ENCODE measurements at places on chromosomes 2 and 18.

DNA sequence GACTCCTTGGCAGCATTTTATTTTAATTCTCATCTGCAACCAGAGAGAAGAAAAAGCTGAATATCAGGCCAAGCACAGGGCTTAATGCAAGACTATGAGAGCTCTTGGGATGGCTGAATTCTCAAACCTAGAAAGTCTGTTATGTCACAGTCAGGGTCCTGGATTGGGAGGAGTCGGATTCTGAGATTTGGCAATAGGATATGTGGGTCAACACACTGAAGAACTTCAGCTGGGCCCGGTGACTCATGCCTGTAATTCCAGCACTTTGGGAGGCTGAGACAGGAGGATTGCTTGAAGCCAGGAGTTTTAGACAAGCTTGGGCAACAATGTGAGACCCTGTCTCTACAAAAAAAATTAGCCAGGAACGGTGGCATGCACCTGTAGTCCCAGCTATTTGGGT lies 102.4 kb downstream of the COL3A1 start:
- DNase-seq: no peak

GRCh38 chr18:47912794-47913585 lies 17.5 kb downstream of the SMAD2 start:
- DNase-seq: no peak

- DNase-seq: no peak
Measured at GRCh38 chr2:69638630-69639029, 4.9 kb downstream of the AAK1 start.

DNA sequence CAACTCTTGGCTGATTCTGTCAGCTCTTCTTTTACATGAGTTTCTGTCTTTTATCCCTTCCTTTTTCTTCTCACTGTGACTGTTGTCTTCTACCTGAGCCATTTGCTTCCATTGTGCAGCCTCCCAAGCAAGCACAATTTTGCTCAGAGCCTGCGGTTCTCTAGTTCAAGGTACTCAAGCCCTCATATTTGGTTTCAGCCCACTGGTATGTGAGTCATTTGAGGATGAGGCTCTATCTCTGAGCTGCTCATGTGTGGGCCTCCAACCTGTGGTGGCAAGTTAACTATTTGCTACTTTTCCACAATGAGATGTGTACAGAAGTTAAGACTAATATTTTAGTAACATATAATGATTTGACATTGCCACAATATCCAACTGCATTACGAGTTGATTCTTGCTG lies 183.0 kb downstream of the PHLPP1 start:
- no peak for DNase-seq

DNA sequence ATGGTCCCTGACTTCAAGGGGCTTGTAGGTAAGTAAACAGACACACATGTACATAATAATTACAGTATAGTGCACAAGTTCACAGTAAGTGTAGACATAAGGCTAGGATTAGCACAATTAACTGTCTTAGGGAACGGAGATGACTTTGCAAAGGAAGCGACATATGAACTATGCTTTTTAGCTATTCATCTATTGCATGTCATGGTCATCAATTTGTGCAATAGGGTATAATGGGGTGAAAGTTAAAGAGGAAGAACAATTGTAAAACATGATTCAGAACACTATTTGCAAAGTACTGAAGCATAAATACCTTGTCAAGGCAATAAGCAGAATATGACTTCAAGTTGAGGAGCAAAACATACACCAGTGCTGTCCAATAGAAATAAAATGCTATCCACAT lies 112.3 kb upstream of the SLC8A1 start:
- no peak for DNase-seq

GRCh38 chr2:232341061-232341738 lies 37.4 kb upstream of the ALPP start:
- DNase-seq: no peak

GRCh38 chr18:9764011-9764481 lies 55.9 kb downstream of the RAB31 start:
- no peak for DNase-seq

GRCh38 chr2:12032975-12033374 lies 286.5 kb downstream of the LPIN1 start:
- DNase-seq: no peak

DNA sequence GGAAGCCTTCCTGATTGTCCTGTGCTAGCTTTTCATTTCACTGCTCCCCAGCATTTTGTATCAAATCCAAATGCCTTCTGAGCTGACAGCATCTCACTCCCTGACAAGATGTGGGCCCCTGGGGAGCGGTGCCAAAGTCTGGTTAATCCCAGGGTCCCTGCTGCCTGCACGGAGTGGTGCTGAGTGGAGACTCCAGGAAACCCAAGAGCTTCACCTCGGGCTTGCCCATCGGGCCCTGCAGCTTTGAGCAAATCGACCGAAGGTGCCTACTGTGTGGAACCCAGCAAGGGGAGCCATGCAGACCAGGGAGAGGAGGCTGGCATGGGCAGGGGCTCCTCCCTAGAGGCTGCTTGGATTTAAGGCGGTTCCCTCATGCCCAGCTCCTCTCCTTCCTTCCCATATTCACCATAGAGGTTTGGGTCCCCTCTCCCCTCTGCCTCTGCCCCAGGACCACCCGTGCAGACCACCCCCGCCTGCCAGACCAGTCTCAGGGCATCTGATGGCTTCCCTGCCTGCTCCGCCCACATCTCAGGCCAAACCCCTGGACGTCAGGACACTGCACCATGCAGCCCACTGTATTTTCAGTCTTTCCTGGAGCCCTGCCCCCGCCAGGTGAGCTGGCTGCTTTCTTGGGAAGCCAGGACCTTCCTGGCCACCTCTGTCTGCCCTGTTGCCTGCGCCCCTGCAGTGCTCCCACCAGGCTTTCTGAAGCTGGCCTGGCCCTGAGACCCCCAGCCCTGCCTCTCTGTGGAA lies 37.8 kb downstream of the RRM2 start:
- no peak for DNase-seq

DNA sequence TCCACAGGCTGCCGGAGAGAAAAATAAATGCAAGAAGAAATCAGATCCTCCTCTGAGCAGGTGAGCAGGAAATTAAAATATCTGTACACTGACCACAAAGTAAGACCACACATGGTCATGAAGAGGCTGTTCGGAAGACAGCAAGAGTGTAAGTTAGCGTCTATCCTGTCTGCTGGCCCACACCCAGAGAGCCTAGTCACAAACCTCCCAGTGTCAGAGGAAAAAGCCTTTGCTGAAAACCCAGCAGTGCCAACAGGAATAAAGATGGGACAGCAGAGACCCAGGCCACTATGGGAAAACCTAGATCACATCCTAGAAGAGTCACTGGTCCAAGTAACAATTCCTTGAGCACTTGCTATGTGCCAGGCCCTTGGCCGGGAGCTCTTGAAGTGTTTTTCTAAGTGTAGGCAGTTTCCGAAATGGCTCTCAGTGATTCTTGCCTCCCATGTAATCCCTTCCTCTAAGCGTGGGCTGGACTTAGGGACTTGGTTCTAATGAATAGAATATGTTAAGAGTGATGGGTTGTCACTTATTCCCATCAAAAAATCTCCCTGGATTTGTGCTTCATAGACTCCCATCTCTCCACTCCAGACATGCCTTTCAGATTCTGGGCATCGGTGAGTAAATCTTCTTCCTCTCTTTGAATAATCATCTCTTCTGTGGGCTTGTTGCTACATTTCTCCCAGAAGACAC lies 110.9 kb upstream of the PKDCC start:
- DNase-seq: no peak

DNA sequence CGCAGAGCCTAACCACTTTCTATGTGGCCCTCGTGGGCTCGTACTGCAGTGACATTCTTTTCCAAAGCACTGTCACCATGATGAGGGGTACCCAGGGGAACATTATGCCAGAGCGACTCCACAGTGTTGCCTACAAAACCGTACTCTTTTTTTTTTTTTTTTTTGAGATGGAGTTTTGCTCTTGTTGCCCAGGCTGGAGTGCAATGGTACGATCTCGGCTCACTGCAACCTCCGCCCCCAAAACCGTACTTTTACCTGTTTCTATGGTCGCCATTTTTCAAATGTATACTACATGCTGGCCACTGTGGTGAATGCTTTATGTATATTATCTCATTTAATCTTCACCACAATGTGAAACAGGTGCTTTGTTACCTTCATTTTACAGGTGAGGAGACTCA lies 4.3 kb downstream of the PLEK start:
- DNase-seq: no peak

GRCh38 chr2:8310557-8311455 lies 371.1 kb upstream of the ID2 start:
- DNase-seq: no peak

DNA sequence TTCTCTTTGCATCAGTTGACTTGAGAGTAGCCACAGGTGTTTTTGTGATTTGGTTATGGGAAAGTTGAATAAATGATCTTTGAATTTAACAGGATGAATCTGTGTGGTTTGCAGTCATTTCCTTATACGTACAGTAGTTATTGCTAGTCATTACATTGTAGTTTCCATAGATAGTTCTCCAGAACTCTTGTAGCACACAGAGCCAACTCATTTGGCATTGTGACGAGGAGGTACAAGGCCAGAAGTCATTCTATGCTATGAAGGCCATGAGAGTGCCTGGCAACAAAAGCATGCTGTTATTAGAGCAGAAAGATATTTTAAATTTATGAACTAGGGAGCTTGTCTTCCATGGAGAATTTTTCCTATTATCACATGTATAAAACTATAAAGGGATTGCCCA lies 973.0 kb upstream of the CHAC2 start:
- DNase-seq: no peak

GRCh38 chr2:141930803-141931202 lies 200.0 kb downstream of the LRP1B start:
- DNase-seq: no peak

GRCh38 chr2:150919901-150920300 lies 341.8 kb downstream of the RBM43 start:
- no peak for DNase-seq

- no peak for DNase-seq
Measured at GRCh38 chr2:118279005-118279404, 190.7 kb downstream of the INSIG2 start.

DNA sequence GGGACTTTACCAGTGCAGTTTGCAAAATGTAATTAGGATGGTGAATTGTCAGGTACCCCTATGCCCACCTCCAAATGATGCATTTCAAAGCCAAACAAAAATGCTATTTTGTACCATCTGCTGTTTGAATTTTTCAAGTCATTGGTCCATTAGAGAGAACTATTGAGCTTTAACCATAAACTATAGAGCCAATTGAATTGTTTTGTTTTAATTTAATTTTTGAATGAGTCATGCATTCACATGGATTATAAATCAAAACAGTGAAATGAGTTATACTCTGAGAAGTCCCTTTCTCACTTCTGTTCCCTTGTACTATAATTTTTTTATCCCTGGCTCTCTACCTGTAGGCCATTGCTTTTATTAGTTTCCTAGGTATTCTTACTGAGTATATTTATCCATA lies 140.6 kb upstream of the LYPD6 start:
- no peak for DNase-seq

GRCh38 chr2:153811516-153811915 lies 60.2 kb upstream of the GALNT13 start:
- no peak for DNase-seq

GRCh38 chr2:233273120-233273519 lies 21.6 kb downstream of the ATG16L1 start:
- DNase-seq: no peak

DNA sequence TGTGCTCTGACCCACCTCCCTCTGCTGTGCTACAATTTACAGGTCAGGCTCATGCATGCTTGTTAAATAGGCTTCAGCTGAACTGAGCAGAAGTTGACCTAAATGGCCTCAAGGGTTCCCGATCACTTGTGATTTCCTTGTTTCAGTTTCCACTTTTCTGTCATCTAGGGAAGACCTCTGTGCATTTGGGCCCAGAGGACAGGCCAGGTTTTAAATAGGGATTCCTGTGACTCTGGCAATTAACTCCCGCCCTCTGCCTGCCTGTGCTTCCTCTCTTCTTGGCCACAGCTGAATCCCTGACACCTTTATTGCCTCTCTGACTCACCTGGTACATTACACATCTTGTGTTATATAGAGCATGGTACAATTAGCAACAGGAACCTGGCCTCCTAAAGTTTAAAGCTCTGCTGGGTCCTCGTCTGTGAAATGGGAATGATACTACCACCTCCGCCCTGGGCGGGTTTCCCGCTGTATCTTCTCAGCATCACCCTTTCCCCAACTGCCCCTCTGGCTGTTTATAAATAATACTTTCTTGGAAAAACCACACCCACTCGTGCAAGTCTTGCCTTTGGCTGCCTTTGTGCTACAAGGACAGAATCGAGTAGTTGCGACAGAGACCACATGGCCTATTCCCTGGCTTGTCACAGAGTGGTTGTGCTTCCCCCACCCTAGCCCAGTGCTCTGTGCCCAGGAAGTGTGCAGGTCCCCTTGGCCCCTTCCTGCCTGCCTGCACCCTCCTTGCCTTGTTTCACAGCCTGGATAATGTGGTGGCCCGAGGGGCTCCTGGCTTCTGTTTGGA lies 7.9 kb downstream of the CABLES1 start:
- no peak for DNase-seq

DNA sequence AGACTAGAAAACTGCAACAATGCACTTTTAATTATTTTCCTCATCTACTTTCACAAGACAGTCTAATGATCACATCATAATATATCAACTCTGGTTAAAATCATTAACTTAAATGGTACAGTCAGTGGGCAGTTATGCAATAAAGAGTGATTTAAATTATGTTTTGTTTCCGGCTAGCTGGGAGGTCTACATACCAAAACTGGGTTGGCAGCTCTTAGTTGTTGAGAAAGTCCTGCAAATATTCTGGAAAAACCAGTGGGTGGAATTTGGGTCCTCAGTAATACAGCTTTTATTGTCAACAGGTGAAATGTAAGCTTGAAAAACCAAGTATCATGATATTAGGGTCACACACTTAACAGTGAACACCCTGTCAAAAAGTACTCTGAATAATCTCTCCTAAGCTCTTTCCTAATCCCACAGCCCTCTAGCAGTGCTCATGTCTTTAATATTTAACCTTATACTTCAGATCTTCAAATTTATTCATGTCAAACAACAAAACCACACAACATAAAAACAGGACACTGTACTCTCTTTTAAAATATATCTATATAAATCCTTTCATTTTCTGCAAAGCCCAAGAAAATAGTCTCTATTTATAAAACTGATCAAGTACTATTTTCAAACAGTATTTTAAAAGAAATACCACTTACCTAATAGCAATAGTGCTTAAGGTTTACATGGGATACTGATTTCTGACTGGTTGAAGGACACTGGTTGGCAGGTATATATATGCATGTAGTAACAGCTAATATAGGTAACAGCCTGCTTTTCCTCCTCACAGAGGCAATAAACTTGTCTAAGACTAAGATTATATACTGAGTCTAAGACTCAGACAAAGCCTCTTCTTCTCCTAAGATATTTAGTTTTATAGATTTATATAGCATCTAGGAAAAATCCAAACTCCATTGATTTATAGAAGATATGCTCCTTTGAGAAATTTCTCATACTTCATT lies 103.8 kb downstream of the GAREM1 start:
- DNase-seq: no peak

DNA sequence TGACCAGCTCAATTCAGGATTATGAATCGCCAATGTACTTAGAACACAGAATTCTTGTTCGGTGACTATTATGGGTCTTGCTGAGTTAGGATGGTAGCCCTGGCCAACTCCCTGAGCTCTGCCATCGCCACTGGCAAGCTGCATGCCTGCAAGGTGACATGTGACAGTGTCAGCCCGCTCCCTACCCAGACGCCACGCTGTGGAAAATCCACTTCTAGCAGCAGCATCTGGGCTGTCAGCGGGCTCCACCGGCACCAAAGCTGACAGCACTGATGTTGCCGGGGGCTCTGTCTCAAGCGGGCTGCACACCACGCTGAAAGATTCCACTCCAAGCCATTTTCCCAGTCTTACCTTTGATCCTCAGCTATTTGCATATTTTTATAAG lies 100.7 kb downstream of the MYT1L start:
- no peak for DNase-seq

Data from activated CD8-positive, alpha-beta memory T cell treated with anti-CD3 and anti-CD28 coated beads for 1 hour (primary cell).